ENCODE measurements at places on chromosomes 7 and 10. TPM values are rescaled to one million over a fixed set of nuclear protein-coding genes. Genes with fewer than 3 reads are reported as not detected.
A peak's percentile ranks its signal among the peaks of the same experiment; 100 is the strongest.

DNA sequence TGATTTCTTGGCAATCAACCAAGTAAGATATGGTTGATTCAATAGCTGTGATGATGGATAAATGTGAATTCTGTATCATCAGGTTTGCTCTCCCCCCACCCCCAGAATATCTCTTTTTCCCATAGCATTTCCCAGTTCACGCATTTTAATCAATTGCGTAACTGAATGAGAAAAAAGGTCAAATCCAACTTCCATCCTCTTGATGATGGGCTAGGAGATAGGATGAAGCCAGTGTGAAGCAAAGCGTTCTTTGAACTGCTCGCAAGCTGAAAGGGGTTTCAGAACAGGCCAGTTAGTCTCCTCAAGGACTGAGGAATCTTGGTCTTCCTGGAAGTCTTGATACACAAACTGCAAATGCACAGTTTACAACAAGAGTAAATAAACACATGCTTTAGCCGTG is 94.5 kb upstream of the ARMC3 start:
- H3K27me3 ChIP-seq, result no peaks in the 10 kb centered on the region
- H3K4me1 ChIP-seq, result no peaks in the 10 kb centered on the region
- no peak for DNase-seq
- no peak overlapping the region for H3K4me3 ChIP-seq
- no peaks in the 10 kb centered on the region for H3K36me3 ChIP-seq

GRCh38 chr7:155191137-155191536 is 106.5 kb upstream of the INSIG1 start:
- H3K4me3 ChIP-seq, result no peak overlapping the region
- no peaks in the 10 kb centered on the region for H3K4me1 ChIP-seq
- no peaks in the 10 kb centered on the region for H3K27me3 ChIP-seq
- H3K36me3 ChIP-seq, result no peaks in the 10 kb centered on the region

The TES gene
- total RNA-seq, result 17.7 TPM

The AGMO gene
- not detected for total RNA-seq

DNA sequence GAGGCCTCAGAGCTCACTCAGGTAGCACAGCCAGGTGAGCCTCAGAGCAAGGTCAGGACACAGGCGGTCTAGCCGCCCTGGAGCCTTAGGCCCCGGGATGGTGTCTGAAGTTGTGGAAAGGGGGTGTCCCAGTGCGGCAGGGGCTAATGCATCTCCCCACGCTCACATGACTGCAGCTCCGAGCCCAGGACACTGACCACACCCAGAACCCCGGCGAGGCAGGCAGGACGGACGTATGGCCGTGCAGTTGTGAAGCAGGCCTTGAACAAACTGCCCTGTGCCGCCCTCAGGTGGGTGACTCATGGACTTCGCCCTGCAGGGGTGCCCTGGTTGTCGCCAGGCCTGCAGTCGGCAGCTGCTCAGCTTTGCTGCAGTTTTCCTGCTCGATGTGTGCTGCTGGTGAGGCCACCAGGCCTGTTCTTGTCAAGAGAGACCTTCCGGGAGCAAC is 5.0 kb upstream of the PRKAR1B start:
- peak; percentile 38 for DNase-seq
- H3K27ac ChIP-seq, result no peak overlapping the region
- peaks cover 7% of the 10 kb centered on the region for H3K4me1 ChIP-seq
- no peak overlapping the region for H3K4me3 ChIP-seq

GRCh38 chr10:110265573-110266193 is 39.0 kb downstream of the SMNDC1 start:
- no peak overlapping the region for H3K4me3 ChIP-seq
- H3K4me1 ChIP-seq, result no peaks in the 10 kb centered on the region
- no peaks in the 10 kb centered on the region for H3K27me3 ChIP-seq
- DNase-seq, result no peak
- no peaks in the 10 kb centered on the region for H3K36me3 ChIP-seq

The POU6F2 gene
- under 0.01 TPM for total RNA-seq

The PON1 gene
- total RNA-seq, result not detected

DNA sequence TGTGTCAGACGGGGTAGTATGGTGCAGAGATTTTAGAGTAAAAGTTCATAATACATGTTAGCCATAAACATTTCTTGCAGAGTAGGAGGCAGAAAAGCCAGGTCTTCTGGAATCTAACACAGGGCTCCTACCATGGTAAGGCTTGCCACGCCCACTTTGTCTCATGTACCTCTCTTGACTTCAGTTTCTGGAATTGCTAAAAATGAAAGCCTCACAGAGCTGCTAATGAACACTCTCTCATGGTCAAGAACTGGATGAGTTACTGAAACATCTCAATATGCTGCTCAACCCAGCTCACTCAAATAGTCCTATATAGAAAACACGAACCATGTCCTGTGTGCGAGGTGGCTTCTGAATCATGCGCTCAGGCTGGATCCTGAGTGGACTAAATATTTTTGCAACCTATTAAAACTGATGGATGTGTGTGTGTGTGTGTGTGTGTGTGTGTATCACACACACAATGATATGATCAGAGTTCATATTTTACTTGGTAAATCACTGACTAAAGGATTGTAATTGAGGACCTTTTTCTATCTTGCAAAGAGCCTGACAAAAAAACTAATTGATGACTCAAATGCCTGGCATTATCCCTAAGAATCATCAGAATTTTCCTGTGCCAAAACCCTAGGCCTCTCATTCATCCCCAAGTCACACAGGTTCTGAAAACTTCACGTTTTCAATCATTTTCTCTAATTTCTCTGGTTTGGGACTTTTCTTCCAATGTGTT is 1306.6 kb downstream of the XPNPEP1 start:
- H3K4me3 ChIP-seq, result no peak overlapping the region
- H3K27me3 ChIP-seq, result no peaks in the 10 kb centered on the region
- no peak for DNase-seq
- H3K27ac ChIP-seq, result no peak overlapping the region

DNA sequence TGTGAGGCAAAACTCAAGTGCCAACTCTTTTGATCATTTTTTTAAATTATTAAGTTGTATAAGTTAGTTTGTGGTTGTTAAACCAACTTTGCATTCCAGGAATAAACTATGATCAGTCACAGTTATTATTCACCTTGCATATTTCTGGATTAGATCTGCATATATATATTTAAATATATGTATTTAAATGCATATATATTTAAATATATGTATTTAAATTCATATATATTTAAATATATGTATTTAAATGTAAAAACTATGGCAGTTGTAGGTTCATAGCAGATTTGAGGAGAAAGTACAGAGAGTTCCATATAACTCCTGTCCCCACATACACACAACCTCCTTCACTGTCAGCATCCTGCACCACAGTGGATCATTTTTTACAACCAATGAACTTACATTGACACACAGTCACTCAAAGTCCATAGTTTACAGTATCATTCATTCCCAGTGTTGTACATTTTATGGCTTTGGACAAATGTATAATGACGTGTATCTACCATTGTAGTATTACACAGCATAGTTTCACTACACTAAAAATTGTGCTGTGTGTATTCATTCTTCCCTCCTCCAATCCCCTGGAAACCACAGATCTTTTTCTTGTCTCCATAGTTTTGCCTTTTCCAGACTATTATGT is 49.7 kb downstream of the TBC1D12 start:
- no peaks in the 10 kb centered on the region for H3K36me3 ChIP-seq
- H3K27ac ChIP-seq, result no peak overlapping the region
- H3K4me3 ChIP-seq, result no peak overlapping the region
- no peaks in the 10 kb centered on the region for H3K27me3 ChIP-seq

- peak; percentile 64 for DNase-seq
- H3K27ac ChIP-seq, result peak overlapping the region; percentile 72
- no peaks in the 10 kb centered on the region for H3K27me3 ChIP-seq
These were observed 30.7 kb upstream of the EPC1 start for GRCh38 chr10:32377458-32378259.

- no peak overlapping the region for H3K27ac ChIP-seq
- no peak overlapping the region for H3K4me3 ChIP-seq
- H3K27me3 ChIP-seq, result no peaks in the 10 kb centered on the region
- H3K4me1 ChIP-seq, result no peaks in the 10 kb centered on the region
- peaks cover 7% of the 10 kb centered on the region for H3K36me3 ChIP-seq
- no peak for DNase-seq
These were observed 11.5 kb downstream of the NUDT5 start for GRCh38 chr10:12184165-12184564.

- H3K36me3 ChIP-seq, result no peaks in the 10 kb centered on the region
- no peaks in the 10 kb centered on the region for H3K27me3 ChIP-seq
- no peaks in the 10 kb centered on the region for H3K4me1 ChIP-seq
- no peak overlapping the region for H3K27ac ChIP-seq
These were observed 63.0 kb downstream of the GNAI1 start for GRCh38 chr7:80197627-80198026.

GRCh38 chr7:150800581-150801241 is at the start of gene TMEM176A:
Gene TMEM176A, plus strand, starts transcription at chr7:150800769. Its CDS starts 782 bp downstream, at chr7:150801551.
- H3K27me3 ChIP-seq, result peaks cover 15% of the 10 kb centered on the region
- H3K4me3 ChIP-seq, result no peak within 1 kb of the TSS
- H3K4me1 ChIP-seq, result no peaks in the 10 kb centered on the region

The HDAC9 gene
- total RNA-seq, result 3.6 TPM

The PRDX3 gene
- 144 TPM for total RNA-seq

- no peak overlapping the region for H3K27ac ChIP-seq
- H3K4me1 ChIP-seq, result no peaks in the 10 kb centered on the region
- no peaks in the 10 kb centered on the region for H3K27me3 ChIP-seq
- no peak for DNase-seq
These were observed 674.8 kb downstream of the KCNMA1 start for GRCh38 chr10:76962851-76963250.

The VAX1 gene
- total RNA-seq, result not detected

GRCh38 chr10:49112851-49113250 is 2.5 kb downstream of the VSTM4 start:
- no peak for DNase-seq
- H3K36me3 ChIP-seq, result no peaks in the 10 kb centered on the region
- no peak overlapping the region for H3K4me3 ChIP-seq
- H3K27ac ChIP-seq, result no peak overlapping the region

DNA sequence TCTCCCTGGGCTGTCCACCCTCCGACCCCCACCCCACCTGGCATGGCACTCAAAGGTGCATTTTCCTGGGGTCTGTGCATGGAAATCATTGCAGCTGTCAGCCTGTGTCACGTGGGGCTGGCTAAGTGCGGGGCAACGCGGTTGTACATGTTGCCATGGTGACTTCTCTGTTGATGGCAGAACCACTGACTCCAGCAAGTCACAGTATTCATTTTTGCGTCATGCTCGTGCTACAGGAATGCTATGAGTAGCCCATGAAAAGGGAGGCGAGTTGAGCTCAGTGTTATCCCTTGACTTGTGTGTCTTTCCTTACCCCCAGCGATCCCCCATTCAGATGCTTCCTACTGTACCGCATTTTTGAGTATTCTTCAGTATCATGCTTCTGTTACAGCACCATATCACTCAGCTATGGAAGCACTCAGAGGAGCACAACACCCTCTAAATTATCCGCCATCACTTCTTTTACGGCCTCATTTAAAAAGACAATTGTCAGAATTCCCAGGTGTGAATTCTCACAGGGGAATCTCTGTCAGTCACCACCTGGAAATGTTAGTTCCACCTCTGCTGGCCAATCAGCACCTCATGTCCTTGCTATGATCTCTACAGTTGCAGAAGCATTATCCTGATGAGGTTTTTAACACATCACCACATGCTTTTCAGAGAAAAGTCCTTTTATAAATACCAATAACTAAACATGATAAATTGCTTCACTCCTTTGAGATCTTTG is 194.4 kb upstream of the C7orf33 start:
- H3K27me3 ChIP-seq, result no peaks in the 10 kb centered on the region
- H3K4me1 ChIP-seq, result no peaks in the 10 kb centered on the region
- no peak for DNase-seq
- H3K4me3 ChIP-seq, result no peak overlapping the region
- H3K27ac ChIP-seq, result no peak overlapping the region

GRCh38 chr7:126656165-126656564 is 596.6 kb downstream of the GRM8 start:
- no peak overlapping the region for H3K27ac ChIP-seq
- no peaks in the 10 kb centered on the region for H3K4me1 ChIP-seq
- H3K27me3 ChIP-seq, result no peaks in the 10 kb centered on the region
- DNase-seq, result no peak

DNA sequence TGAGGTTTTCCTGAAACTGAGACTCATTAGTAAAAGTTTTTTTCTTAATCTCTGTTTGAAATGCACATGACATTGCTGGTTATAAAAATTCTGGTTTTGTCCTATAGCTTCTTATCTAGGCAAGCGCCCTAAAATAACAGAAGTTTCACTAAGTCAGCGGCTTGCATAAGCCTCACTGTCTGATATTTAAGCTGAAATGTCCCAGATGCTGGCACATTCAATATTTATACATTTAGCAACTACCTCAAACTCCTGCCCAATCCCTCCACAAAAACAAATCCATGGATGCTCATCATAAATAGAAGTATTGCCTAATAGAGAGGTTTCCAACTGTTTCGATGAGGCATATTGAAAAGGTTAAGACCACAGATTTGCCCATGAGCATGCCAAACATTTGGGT is 83.1 kb upstream of the EGR2 start:
- H3K36me3 ChIP-seq, result no peaks in the 10 kb centered on the region
- no peak overlapping the region for H3K27ac ChIP-seq
- H3K4me3 ChIP-seq, result no peak overlapping the region
- no peaks in the 10 kb centered on the region for H3K27me3 ChIP-seq
- no peaks in the 10 kb centered on the region for H3K4me1 ChIP-seq
